ENCODE measurements at places on chromosomes 3 and 15.
A peak's percentile ranks its signal among the peaks of the same experiment; 100 is the strongest.

- DNase-seq = no peak
Measured at GRCh38 chr3:126912491-126913195, 70.3 kb upstream of the PLXNA1 start.

DNA sequence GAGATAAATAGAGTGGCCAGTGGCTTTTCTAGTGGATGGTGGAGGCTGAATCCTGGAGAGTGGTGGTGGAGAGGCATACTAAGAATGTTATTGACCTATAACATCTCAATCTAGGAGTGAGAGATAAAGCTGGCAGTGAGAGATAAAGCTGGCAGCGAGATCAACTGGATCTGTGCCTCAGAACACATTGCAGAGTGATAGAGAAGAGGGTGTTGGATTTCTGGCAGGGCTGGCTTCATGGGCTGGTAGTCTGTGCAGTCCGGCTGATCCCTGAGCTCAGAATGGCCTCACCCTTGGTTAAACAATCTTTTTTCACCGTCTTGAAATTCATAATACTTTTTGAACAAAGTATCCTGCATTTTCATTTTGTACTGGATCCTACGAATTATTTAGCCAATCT, 221.2 kb downstream of the NLGN1 start:
- DNase-seq = no peak

GRCh38 chr3:15051531-15051930, 13.6 kb downstream of the MRPS25 start:
- no peak for DNase-seq

DNA sequence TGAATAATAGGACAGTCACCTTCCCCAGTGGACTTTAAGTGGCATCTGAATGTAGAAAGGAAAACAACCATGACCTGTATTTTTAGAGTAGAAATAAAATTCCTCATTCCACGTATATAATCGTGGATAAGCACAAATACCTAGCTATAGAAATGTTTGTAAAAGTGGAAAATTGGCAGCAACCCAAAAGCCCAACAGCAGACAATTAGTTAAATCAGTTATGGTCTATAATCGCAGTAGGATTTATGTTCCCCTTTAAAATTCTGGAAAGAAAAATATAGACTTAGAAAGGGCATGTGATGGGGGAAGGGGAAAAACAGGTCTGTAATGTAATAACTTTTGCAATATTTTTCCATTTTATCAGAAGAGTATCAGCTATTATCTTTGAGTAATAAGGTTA, 241.9 kb upstream of the ST8SIA2 start:
- DNase-seq = no peak

GRCh38 chr3:3665961-3666640, 133.1 kb upstream of the LRRN1 start:
- no peak for DNase-seq

DNA sequence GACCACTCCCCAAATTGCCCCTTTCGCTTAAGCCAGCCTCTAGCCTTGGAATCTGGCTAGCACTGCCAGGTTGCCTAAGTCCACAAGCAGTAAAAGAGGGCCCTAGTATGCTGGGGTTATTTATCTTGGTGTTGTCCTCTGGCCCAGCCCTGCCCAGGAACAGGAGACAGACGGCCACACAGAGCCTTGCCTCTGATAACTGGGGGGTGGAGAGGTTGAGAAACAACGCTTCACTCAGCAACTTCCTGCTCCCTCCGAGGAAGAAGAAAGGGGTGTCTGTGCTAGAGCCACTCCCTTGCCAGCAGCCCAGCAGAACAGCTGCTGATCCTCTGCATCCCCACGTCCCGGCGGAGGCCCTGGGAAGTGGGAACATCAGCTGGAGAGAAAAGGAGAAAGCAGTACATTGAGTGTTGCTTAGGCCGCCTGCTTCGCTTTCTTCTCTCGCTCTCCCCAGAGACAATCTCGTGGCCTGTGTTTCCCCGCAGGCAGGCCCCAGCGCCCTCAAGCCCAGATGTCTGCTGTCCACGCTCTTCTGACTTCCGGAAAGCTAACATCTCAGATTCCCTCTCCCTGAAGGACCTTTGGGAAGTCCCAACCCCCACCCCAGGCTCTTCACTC, 22.6 kb upstream of the C3orf70 start:
- DNase-seq = peak; percentile 75

- DNase-seq = no peak
Measured at GRCh38 chr3:128613083-128613829, 37.4 kb downstream of the RPN1 start.

GRCh38 chr3:11498646-11499045, 145.1 kb downstream of the VGLL4 start:
- DNase-seq = peak; percentile 76

DNA sequence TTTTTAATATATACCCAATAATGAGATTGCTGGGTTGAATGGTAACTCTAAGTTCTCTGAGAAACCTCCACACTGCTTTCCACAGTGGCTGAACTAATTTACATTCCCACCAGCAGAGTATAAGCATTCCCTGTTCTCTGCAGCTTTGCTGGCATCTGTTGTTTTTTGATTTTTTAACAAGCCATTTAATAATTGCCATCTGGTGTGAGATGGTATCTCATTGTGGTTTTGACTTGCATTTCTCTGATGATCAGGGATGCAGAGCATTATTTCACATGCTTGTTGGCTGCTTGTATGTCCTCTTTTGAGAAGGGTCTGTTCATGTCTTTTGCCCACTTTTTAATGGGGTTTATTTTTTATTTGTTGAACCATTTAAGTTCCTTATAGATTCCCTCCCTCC, 75.0 kb upstream of the EPHB3 start:
- no peak for DNase-seq

GRCh38 chr3:173351886-173352285, 45.7 kb upstream of the NLGN1 start:
- DNase-seq = no peak

- DNase-seq = no peak
Measured at GRCh38 chr15:60798821-60799220, 319.9 kb upstream of the ICE2 start.

DNA sequence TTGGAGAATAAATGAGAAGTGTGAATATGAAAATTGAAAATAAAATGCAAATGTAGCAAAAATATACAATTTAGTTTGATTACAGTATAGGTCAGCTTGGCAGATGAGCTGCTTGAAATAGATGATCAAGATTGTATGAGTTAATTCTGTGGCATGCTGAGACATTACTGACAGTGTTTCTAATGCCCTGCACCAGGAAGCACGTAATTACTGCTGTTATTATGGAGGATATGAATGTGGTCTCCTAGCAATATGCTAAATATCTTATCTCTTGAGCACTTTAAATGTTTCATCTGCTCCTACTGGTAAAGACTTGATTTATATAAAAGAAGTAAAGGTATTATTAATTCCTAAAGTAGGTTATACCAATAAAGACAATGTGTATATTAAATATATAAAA, 1015.5 kb downstream of the PLOD2 start:
- DNase-seq = no peak

GRCh38 chr15:45664451-45664850, 29.6 kb downstream of the SQOR start:
- DNase-seq = no peak

- DNase-seq = no peak
Measured at GRCh38 chr3:183349421-183350157, 78.8 kb downstream of the MCF2L2 start.

DNA sequence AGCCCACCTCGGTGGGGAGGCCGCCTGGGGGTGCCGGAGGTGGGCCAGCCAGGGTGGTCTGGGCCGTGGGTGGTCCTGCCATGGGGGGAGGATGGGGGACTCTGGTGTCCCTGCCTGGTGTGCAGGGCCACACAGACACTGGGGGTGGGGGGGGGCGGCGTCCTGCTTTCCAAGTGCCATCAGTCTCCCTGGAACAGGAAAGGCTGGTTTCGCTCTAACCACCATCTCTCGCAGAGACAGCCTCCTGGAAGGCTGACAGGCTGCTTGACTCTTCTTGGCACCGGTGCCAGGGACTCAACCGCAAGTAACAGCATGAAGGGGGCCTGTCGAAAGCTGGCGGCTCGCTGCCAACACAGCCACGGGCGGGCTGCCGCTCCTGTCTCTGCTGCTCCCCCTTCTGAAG, 40.3 kb downstream of the RGMA start:
- DNase-seq = no peak

DNA sequence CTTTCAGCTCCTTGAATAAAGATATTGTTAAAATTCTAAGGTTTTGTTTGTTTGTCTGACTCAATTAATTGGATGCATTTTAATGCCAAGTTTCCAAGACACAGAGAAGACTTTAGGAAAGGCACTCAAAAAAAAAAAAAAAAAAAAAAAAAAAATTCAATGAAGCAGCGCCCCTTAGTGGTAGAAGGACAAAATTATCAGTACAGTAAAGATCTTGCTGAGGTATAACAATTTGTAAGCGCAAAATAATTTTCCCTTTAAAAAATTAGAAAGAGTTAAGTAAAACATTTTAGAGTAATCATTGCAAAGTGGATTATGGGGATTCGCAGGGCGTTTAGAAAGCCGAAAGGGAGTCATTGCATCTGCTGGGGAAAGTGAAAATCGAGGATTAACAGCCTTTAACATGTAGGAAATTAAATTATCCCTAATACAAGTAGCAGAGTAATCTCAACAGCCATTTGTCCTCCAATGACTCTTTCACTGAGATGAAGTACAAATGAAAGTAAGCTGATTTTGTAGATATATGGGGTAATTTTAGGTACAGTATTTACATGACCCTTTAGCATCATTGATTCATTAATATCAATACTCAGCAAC, 5.8 kb upstream of the DIS3L start:
- no peak for DNase-seq

- DNase-seq = peak; percentile 91
Measured at GRCh38 chr3:179071323-179072099, at the start of gene ZMAT3. Gene ZMAT3 (minus strand): TSS chr3:179071809. CDS start chr3:179067752, 4,057 bp downstream.

GRCh38 chr15:69994429-69995205, 103.1 kb downstream of the TLE3 start:
- DNase-seq = no peak

DNA sequence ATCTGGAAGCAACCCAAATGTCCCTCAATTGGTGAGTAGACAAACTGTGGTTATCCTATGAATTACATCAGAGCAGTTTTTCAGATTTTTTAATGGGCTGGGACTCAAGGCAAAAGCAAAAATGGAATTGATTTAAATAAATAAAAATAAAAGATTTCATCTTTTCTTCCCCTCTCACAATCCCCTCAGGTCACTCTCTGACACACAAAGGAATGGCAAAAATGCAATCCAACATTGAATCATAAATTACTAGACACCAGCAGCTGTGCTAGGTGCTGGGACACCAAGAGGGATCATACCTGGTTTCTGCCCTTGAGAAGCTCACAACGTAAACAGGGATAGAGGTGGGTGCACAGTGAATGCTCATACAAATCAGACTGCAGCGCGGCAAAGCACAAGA, 58.8 kb downstream of the CPN2 start:
- DNase-seq = no peak

GRCh38 chr3:89419647-89420241, 312.3 kb downstream of the EPHA3 start:
- no peak for DNase-seq

- DNase-seq = no peak
Measured at GRCh38 chr3:77667901-77668300, 628.0 kb downstream of the ROBO2 start.

DNA sequence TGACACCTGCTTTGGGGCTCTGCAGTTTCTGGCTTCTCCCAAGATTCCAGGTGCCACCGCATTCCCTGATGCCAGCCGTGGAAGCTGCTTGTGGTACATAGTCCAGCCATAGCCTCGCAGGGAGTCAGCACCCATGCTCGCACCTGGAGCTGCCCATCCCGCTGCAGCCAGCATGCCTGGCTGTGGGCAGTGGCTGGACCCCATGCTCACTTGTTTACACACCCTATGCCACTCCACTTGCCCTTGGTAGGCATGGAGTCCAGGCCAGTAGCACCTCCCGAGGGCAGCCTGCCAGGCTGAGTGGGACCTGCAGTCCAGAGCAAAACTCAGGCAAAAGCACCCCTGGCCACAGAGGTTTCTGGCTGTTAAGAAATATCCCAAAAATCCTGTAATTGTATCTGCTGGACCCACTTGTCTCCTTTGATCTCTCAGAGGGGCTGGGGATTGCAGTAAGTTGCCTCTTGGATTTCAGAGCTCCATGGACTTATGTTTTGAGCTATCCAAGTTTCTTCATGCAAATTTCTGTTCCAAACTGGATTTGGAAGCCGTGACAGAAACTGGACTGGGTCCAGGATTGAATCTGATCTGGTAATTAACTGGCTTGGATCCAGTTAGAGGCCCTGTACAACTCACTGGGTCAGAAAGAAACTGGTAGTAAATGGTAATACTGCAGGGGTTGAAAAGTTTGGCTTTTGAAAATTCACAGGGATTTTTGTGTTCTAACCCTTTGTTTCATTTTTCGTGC, 149.3 kb downstream of the FMN1 start:
- DNase-seq = no peak

All from sciatic nerve (tissue), 2 donors.